ENCODE measurements at places on chromosomes 13 and 19.

- DNase-seq = no peak
Measured at GRCh38 chr13:113650275-113650674, 7.7 kb downstream of the ATP4B start.

DNA sequence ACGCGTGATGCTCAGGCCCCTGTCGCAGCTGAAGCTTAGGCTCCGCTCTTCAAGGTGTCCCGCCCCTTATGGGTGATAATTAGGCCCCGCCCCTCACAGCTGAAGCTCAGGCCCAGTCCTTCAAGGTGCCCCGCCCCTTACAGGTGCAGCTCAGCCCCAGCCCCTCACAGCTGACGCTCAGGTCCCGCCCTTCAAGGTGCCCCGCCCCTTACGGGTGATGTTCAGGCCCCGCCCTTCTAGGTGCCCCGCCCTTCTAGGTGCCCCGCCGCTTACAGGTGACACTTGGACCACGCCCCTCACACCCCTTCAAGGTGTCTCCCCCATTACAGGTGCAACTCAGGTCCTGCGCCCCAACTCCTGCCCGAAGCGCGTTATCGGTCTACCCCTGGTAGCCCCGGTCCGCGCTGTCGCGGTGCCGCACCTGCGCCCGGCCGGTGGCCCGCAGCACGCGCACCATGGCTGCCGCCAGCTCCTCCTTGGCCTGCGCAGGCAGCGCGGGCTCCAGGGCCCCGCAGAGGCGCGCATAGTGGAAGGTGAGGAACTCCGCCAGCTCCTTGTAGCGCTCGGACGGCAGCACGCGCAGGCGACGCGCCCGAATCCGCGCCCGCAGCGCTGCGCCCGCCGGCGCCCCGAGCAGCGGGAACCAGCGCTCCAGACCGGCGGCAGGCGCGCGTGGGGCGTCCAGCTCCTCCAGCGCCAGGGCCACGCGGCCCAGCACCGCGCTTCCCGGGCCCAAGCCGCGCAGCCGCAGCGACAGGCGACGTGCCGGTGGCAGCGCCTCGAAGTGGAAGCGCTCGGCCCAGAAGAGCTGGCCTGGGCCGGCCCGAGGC lies 7.3 kb downstream of the RASAL3 start:
- no peak for DNase-seq

DNA sequence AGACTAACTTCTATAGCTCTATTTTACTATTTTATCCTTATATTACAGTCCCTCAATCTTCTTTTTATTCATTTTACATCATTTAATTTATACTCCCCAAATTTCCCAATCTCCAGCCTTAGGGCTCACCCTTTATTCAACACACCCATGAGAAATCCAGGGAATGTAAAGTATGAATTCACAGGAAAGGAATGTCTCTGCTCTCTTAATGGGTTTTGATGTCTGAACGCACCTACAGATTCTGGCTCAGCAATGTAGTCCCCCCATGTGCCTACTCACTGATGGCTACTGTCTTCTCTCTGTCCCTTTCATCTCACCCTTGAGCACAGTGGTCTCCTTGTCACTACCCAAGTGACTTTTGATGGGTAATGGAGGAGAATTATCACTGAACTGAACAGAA lies 32.8 kb downstream of the TNFSF13B start:
- DNase-seq = no peak

- no peak for DNase-seq
Measured at GRCh38 chr19:3065675-3066357, 3.5 kb upstream of the TLE5 start.

- DNase-seq = peak; percentile 100
Measured at GRCh38 chr19:3505598-3506383, at the start of gene FZR1. Gene FZR1 (plus strand): TSS chr19:3506311. CDS start chr19:3522990, 16,679 bp downstream.

DNA sequence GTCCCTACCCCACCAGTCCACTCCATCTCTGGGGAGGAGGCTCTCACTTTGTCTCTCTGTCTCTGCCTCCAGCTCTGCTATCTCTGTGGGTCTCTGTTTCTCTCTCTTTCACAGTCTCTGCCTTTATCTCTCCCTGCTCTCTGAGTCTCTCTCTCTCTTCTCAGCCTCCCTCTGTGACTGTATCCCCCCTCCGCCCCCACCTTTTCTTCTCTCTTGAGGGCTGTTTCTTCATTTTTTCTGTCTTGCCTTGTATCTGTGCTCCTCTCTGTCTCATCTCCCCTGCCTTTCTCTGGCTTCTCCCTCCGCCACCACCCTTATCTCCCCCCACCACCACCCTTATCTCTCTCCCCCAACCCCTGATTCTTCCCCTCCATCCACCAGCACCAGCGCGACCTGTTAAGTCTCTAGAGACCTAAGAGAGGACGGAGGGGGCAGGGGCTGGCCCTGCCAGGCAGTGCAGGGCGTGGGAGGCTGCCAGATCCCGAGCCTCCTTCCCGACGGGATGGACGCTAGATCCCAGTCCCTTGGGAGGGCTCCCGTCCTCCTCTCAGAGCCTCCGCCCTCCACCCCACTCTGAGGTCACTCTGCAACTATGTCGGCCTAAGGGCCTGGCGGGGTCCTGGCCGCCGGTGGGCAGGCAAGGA lies 1.0 kb downstream of the AXL start:
- DNase-seq = no peak

- DNase-seq = no peak
Measured at GRCh38 chr13:87078947-87079795, 592.0 kb upstream of the SLITRK5 start.

DNA sequence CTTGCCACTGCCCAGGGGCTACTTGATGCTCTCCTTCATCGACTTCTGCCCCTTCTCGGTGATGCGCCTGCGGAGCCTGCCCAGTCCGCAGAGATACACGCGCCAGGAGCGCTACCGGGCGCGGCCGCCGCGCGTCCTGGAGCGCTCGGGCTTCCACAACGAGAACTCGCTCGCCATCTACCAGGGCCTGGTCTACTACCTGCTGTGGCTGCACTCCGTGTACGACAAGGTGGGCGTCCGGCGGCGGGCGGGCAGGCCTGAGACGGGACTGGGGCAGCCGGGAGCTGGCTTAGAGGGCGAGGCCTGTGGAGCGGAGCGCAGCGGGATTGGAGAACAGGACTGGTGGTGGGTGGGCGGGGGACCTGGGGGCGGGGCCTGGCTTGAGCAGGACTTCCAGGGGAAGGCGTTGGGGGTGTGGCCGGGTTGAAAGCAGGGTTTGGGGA lies 12.7 kb upstream of the PSMD8 start:
- DNase-seq = peak; percentile 86

GRCh38 chr13:38173403-38173802 lies 176.2 kb upstream of the UFM1 start:
- no peak for DNase-seq

- no peak for DNase-seq
Measured at GRCh38 chr13:114285166-114285808, 3.9 kb downstream of the UPF3A start.

- DNase-seq = no peak
Measured at GRCh38 chr19:1080360-1081161, 13.6 kb downstream of the ARHGAP45 start.

GRCh38 chr19:33691736-33692135 lies 70.0 kb downstream of the CHST8 start:
- DNase-seq = no peak

DNA sequence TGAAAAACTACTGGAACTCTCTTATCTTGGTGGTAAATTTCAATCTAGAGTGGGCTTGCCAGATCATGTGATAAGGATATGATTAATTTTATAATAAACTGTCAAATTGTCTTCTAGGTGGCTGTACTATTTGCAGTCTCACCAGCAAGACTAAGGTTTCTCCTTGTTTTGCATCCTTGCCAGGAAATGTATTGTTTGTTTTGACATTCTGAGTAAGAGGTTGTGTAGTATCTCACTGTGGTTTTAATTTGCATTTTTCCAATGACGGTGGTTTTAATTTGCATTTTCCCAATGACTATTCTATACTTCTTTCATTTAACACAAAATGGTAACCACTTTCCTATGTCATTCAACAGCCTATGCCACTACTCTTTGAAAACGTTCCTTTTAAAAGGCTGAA lies 2.0 kb downstream of the CAB39L start:
- DNase-seq = no peak

- DNase-seq = peak; percentile 73
Measured at GRCh38 chr19:1041835-1042685, 2.2 kb downstream of the ABCA7 start.

DNA sequence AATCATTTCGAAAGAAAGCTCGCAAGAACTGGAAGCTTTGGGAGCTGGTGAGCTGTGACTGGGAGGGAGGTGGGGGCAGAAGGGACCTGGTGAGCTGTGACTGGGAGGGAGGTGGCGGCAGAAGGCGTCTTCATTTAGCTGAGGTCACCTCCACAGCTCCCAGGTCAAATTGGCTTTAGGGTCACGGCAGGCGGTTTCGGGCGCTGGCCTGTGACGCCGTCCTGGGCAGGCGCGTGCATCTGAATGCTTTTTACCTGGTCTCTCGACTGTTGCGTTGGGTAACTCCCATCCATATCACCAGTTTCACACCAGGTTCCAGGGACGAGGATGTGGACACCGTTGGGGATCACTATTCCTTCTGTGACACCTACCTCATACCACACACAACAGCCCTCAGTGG lies 29.2 kb downstream of the C2CD4C start:
- DNase-seq = no peak

- no peak for DNase-seq
Measured at GRCh38 chr13:105202354-105202753, 1333.1 kb downstream of the EFNB2 start.

GRCh38 chr13:34108410-34108809 lies 290.5 kb downstream of the RFC3 start:
- no peak for DNase-seq

DNA sequence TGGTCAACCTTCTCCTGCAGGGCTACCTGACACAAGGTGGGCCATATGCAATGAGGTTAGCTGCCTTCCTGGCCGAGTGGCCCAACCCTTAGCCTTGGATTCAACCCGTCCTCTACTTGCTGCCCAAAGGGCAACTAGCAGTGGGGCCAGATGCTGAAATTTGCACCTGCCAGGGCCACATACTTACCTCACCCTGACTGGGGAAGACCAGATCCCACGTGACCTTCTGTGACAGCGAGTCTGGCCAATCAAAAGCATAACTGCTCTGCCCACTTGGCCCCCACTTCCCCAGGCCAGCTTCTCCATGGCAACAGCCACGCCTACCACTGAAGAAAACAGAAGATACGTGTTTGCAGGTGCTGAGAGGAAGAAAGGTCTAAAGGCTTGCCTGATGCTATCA lies 10.9 kb downstream of the PEG3 start:
- no peak for DNase-seq

GRCh38 chr13:99288089-99288488 lies 19.1 kb downstream of the GPR183 start:
- no peak for DNase-seq

GRCh38 chr13:72463561-72463960 lies 263.9 kb downstream of the MZT1 start:
- DNase-seq = no peak

GRCh38 chr19:8478598-8478997 lies 23.8 kb downstream of the PRAM1 start:
- DNase-seq = no peak

DNA sequence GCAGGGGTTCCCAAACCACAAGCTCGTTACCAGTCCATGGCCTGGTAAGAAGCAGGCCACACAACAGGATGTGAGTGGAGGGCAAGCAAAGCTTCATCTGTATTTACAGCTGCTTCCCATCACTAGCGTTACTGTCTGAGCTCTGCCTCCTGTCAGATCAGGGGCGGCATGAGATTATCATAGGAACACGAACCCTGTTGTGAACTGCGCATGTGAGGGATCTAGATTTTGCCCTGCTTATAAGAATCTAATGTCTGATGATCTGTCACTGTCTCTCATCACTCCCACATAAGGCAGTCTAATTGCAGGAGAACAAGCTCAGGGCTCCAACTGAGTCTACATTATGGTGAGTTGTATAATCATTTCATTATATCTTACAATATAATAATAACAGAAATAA lies 677.4 kb upstream of the SLITRK6 start:
- DNase-seq = no peak

DNA sequence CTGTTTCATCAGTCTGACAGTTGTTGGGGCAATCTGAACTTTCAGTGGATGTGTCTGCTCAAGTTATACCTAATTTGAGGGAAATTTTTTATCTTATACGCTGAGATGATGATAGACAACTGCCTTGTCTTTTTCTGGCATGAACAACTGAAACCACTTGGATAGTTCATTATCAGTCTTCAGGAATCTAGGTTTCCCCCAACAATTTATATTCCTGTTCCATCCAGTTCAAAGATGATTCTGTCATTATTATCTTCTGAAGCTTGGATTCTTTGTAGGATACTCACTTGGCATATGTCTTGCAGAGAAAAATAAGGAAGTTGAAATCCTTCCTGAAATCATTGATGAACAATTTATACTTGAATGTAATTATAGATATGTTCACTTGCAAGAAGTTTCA lies 193.7 kb downstream of the LMO7 start:
- DNase-seq = no peak

- peak; percentile 20 for DNase-seq
Measured at GRCh38 chr19:39032063-39032918, at the start of gene FBXO27. Gene FBXO27 (minus strand): TSS chr19:39032549. CDS start chr19:39032227, 322 bp downstream.

DNA sequence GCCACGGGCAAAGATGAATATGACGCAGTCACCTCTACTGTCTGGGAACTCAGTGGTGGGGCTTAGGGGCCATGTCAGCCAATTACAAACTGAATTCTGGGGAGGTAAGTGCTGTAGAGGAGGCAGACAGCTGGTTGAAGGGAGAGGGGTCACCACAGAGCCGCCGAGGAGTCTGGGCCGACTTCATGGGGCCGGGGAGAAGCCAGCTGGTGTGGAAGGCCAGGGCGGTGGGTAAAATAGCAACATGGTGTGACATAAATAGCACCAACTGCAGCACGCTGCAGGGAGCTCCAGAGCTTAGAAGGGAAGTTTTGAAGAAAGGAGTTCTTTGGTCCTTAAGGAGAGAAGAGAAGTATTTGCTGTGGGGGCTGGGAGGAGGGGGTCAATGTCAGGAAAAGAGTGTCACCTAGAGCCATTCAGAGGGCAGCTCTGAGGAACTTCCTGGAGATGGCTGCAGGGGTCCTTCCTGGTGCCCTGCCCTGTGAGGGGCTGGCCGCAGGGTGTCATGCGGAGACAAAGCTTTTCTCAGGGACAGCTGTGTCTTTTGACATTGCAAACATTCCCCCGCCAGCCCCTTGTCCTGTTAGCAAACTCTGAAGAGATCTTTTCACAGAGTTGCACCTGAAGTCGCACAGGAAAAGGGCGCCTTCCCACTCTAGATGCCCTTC lies 6.4 kb downstream of the METTL21C start:
- peak; percentile 39 for DNase-seq
